Activated naive CD8-positive, alpha-beta T cell treated with anti-CD3 and anti-CD28 coated beads for 36 hours (primary cell): ENCODE measurements at places on chromosomes 16 and 17. TPM values are rescaled to one million over a fixed set of nuclear protein-coding genes. Genes with fewer than 3 reads are reported as not detected.

Gene SCGB1C2
- total RNA-seq: not detected

Gene SP2
- 18.1 TPM for total RNA-seq

Gene CASKIN2
- 4.5 TPM for total RNA-seq

Gene PRDM7
- not detected for total RNA-seq

Gene CSH1
- not detected for total RNA-seq

Gene NOXO1
- total RNA-seq: 0.35 TPM

Gene PIK3R5
- 32.6 TPM for total RNA-seq

Gene C17orf100
- total RNA-seq: 1.4 TPM

Gene EVPLL
- 0.39 TPM for total RNA-seq

Gene CCDC200
- total RNA-seq: not detected

Gene KRTAP4-3
- total RNA-seq: not detected

Gene ACADVL
- 245 TPM for total RNA-seq

Gene TEKT3
- not detected for total RNA-seq

Gene NETO2
- 5.0 TPM for total RNA-seq

Gene CRISPLD2
- total RNA-seq: not detected

Gene ABCC11
- total RNA-seq: 0.14 TPM

Gene PYY
- total RNA-seq: not detected

Gene CLEC19A
- total RNA-seq: not detected

Gene FSCN2
- total RNA-seq: 0.29 TPM

Gene GNAO1
- 1.5 TPM for total RNA-seq

Gene DCXR
- 104 TPM for total RNA-seq

Gene TEKT5
- total RNA-seq: not detected

Gene G6PC1
- not detected for total RNA-seq

Gene CTRB2
- total RNA-seq: not detected

Gene SPATA32
- 0.68 TPM for total RNA-seq

Gene SPNS3
- 14.3 TPM for total RNA-seq

Gene RAC3
- 5.1 TPM for total RNA-seq

Gene KCNJ16
- not detected for total RNA-seq
